ENCODE measurements at places on chromosomes 11 and 22. TPM values are rescaled to one million over a fixed set of nuclear protein-coding genes. Genes with fewer than 3 reads are reported as not detected.

DNA sequence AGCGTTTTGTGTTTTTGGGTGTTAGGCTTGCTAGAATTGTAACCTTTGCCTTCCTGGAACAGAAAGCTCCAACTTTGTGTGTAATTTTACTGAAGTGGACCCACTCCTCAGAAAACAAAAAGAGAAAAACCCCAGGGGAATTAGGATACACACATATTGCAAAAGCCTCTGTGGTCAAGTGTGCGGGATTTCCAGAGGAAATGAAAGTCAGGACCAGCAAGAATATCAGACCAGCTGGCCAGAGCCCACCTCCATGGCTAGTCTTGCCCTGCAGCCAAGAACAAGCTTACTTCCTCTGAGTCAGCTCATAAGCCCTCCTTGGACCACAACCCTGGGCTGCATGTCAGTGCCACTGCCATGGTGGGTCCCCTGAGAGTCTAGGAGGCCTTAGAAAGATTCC lies 37.0 kb upstream of the FTH1 start:
- H3K4me3 ChIP-seq, result no peak overlapping the region
- DNase-seq, result no peak
- no peak overlapping the region for H3K27ac ChIP-seq

- DNase-seq, result peak; percentile 82
- H3K27ac ChIP-seq, result peak within 1 kb of the TSS; percentile 95
- H3K27me3 ChIP-seq, result no peaks in the 10 kb centered on the region
- H3K36me3 ChIP-seq, result peaks cover 36% of the 10 kb centered on the region
- H3K4me3 ChIP-seq, result peak within 1 kb of the TSS; percentile 86
Observed at GRCh38 chr11:65780770-65781151, at the start of gene AP5B1. TSS of gene AP5B1 (minus strand) at chr11:65780976. CDS start at chr11:65780591, 385 bp downstream.

- no peak overlapping the region for H3K27ac ChIP-seq
- peaks cover under 1% of the 10 kb centered on the region for H3K4me1 ChIP-seq
- no peaks in the 10 kb centered on the region for H3K27me3 ChIP-seq
- peaks cover 5% of the 10 kb centered on the region for H3K36me3 ChIP-seq
- no peak for DNase-seq
Observed at GRCh38 chr11:5605849-5606248, 9.4 kb downstream of the TRIM6 start.

- no peak overlapping the region for H3K27ac ChIP-seq
- H3K36me3 ChIP-seq, result no peaks in the 10 kb centered on the region
- peaks cover 10% of the 10 kb centered on the region for H3K4me1 ChIP-seq
- DNase-seq, result no peak
- no peak overlapping the region for H3K4me3 ChIP-seq
Observed at GRCh38 chr22:17963015-17963414, 61.3 kb downstream of the MICAL3 start.

DNA sequence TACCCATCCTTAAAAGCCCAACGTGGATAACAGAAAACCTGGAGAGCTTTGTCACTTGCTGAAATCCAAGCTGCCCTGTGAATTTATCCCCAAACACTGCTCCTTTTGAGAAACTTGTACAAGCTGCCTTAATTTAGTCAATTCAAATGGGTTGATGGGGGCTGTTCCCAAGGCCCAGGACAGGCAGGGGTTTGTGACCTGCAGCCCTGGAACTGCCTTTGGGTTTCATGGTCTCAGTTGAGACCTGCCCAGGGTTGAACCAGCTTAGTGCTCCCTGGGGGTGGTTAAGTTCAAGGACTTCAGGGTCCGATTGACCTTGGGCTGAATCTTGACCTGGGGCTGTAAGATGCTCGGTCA lies 112.1 kb upstream of the OR4B1 start:
- H3K27ac ChIP-seq, result no peak overlapping the region
- peaks cover 13% of the 10 kb centered on the region for H3K4me1 ChIP-seq
- DNase-seq, result no peak
- no peak overlapping the region for H3K4me3 ChIP-seq

- peaks cover 28% of the 10 kb centered on the region for H3K4me1 ChIP-seq
- H3K36me3 ChIP-seq, result peaks cover 7% of the 10 kb centered on the region
- no peaks in the 10 kb centered on the region for H3K27me3 ChIP-seq
- H3K27ac ChIP-seq, result no peak overlapping the region
Observed at GRCh38 chr22:30324014-30324730, 2.6 kb downstream of the TBC1D10A start.

Gene LGALS12
- total RNA-seq, result 5.1 TPM

Gene PGA3
- total RNA-seq, result 0.51 TPM

Gene NADSYN1
- 51.6 TPM for total RNA-seq

Measured in K562 (cell line).